Effector memory CD8-positive, alpha-beta T cell (primary cell): ENCODE measurements at places on chromosomes 7 and 10.
A peak's percentile ranks its signal among the peaks of the same experiment; 100 is the strongest.

DNA sequence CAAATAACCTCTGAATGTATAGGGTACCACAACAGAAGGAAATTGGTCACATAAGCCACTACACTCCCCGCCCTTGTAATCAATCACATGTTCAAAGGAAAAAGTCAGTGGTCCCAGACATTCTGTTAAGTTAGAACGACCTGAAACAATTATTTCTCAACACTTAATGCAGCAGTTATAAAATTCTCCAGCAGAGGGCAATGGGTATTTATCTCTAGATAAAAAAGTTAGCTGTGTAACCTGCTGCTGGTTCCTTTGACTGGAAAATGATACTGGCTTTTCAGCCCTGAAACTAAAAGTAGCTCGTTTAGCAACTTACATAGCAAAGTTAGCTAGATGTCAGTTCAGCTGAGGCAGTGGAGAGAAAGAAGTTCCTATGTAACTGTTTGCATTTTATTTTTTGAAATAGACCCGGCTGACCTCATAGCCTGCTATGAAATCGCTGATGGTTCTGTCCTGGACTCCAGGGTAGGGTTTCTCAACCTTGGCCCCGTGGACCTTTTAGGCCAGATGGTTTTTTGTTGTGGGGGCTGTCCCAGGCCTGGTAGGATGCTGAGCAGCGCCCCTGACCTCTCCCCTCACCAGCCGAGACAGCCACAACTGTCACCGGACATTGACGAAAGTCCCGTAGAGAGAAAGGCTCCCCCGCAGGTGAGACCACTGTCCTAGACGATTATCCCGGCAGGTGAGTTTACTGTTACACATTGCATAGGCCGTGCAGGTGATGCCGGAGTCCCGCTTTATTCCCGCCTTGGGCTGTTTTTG lies 40.2 kb upstream of the PROSER2 start:
- peaks cover 5% of the 10 kb centered on the region for H3K4me1 ChIP-seq
- H3K27ac ChIP-seq = no peak overlapping the region
- peak; percentile 22 for DNase-seq
- H3K36me3 ChIP-seq = no peaks in the 10 kb centered on the region

GRCh38 chr10:28721318-28721951 lies 44.1 kb downstream of the BAMBI start:
- no peaks in the 10 kb centered on the region for H3K36me3 ChIP-seq
- H3K4me3 ChIP-seq = no peak overlapping the region
- no peak for DNase-seq
- H3K27me3 ChIP-seq = peaks cover 51% of the 10 kb centered on the region
- peaks cover 5% of the 10 kb centered on the region for H3K4me1 ChIP-seq
- H3K27ac ChIP-seq = no peak overlapping the region

- no peak overlapping the region for H3K27ac ChIP-seq
- H3K4me1 ChIP-seq = peaks cover 11% of the 10 kb centered on the region
- no peaks in the 10 kb centered on the region for H3K36me3 ChIP-seq
- H3K27me3 ChIP-seq = peaks cover 88% of the 10 kb centered on the region
These were observed 876 bp downstream of the DNAH11 start for GRCh38 chr7:21543528-21544302.

DNA sequence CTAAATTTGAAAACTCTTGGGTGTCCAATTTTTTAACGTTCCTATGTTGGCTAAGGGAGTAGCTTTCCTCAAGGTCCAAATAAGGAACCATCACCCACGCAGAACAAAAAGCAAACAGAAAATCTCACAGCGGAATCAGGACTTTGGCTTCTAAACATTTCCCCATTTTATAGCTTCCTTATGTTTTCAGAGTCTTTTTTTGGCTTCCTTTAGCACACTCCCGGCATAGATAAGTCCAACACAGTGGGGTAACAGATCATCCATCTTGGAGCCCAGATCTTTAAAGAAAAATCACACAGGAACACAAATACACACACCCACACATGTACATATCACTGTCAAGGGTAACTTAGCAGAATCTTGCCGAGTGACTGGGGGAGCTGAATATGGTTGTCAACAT lies 4.2 kb upstream of the TCF7L2 start:
- no peak overlapping the region for H3K4me3 ChIP-seq
- H3K27ac ChIP-seq = no peak overlapping the region
- H3K27me3 ChIP-seq = no peaks in the 10 kb centered on the region
- DNase-seq = no peak
- H3K36me3 ChIP-seq = peaks cover 11% of the 10 kb centered on the region
- H3K4me1 ChIP-seq = peaks cover 17% of the 10 kb centered on the region

DNA sequence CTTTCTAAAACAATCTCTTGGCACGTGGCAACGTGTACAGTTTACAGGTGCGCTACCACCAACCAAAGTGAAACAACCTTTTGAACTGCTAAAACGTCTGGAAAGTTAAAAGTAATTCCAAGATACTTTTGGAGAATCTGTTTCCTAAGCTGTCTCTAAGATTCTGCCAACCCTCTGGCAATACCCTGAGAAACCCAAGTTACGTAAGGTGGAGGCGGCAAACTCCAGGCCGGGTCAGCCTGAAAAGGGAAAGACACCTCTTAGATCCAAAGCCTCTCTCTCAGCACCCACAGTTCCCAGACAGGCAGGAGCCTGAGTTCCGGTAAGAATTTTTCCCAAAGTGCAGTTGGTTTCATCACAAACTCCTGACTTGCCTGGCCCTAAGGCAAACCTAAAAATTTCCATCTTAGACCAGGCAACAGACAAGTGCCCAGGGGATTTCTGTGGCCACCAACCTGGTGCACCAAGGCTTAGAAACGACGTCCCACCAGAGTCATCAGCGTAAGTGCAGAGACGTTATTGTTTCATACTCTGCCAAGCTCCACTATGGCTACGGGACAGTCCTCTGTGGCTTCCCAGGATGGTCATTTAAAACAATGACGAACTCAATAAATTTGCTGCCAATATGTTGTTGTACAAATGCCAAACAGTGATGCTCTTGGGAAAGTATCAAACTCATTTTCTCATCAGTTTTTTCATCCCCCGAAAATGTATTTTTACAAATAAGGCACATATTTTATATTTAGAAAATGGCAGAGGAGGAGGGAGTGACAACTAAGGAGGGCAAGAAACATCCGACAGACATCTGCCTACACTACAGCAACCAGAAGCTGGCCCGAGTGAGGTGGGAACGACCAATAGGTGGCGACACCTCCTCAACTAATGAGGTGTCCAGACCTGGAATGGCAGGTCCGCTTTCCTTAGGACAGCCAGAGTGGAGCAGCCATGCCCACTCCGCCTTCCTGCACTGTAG lies 205.8 kb upstream of the FRMD4A start:
- DNase-seq = peak; percentile 35
- peak overlapping the region; percentile 86 for H3K27ac ChIP-seq

- DNase-seq = no peak
- no peak overlapping the region for H3K4me3 ChIP-seq
- H3K27me3 ChIP-seq = no peaks in the 10 kb centered on the region
- no peaks in the 10 kb centered on the region for H3K36me3 ChIP-seq
- no peak overlapping the region for H3K27ac ChIP-seq
- H3K4me1 ChIP-seq = no peaks in the 10 kb centered on the region
These were observed 45.5 kb upstream of the CYTH3 start for GRCh38 chr7:6317797-6318438.

- H3K36me3 ChIP-seq = no peaks in the 10 kb centered on the region
- no peaks in the 10 kb centered on the region for H3K4me1 ChIP-seq
- DNase-seq = no peak
- H3K27ac ChIP-seq = no peak overlapping the region
- no peak overlapping the region for H3K4me3 ChIP-seq
- peaks cover 34% of the 10 kb centered on the region for H3K27me3 ChIP-seq
These were observed 88.3 kb upstream of the AGK start for GRCh38 chr7:141462958-141463357.

GRCh38 chr10:5882961-5883360 lies 6.7 kb downstream of the ANKRD16 start:
- H3K27me3 ChIP-seq = no peaks in the 10 kb centered on the region
- H3K36me3 ChIP-seq = peaks cover 45% of the 10 kb centered on the region
- H3K27ac ChIP-seq = no peak overlapping the region
- no peak for DNase-seq
- H3K4me3 ChIP-seq = no peak overlapping the region

DNA sequence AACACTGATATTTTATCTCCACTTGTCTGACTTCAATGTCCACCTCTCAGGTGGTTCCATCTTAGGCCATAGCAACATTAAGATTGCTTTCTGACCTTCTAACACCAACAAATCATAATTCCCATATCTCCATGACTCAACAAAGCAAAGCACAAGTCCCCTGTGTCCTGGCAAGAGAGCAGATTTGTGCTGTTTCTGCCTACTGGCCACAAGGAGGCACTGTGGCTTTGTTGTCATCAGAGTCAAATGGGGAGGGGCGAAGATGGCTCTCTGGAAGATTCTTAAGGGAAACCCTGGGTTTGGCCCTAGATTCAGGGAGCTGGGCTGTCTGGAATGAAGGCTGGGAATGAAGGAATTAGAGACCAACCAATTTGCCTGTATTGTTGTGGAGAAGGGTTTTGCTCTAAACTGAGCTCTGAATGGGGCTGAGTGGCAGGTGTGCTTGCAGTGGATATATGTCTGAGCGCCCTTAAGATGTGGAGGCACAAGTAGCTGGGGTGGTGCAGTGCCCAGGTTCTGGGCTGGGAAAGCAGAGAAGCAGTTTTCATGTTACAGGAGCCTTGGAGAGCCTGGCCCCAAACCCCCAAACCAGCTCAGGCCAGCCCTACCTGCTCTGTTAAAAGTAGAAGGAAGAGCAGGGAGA lies 154.8 kb upstream of the PRSS58 start:
- H3K36me3 ChIP-seq = no peaks in the 10 kb centered on the region
- no peak overlapping the region for H3K27ac ChIP-seq
- peaks cover 5% of the 10 kb centered on the region for H3K4me1 ChIP-seq
- peaks cover 7% of the 10 kb centered on the region for H3K27me3 ChIP-seq
- no peak overlapping the region for H3K4me3 ChIP-seq

- no peaks in the 10 kb centered on the region for H3K4me1 ChIP-seq
- no peak for DNase-seq
- peaks cover 4% of the 10 kb centered on the region for H3K36me3 ChIP-seq
- no peak overlapping the region for H3K27ac ChIP-seq
- no peaks in the 10 kb centered on the region for H3K27me3 ChIP-seq
- no peak overlapping the region for H3K4me3 ChIP-seq
These were observed 20.4 kb downstream of the TRDMT1 start for GRCh38 chr10:17181110-17181509.

DNA sequence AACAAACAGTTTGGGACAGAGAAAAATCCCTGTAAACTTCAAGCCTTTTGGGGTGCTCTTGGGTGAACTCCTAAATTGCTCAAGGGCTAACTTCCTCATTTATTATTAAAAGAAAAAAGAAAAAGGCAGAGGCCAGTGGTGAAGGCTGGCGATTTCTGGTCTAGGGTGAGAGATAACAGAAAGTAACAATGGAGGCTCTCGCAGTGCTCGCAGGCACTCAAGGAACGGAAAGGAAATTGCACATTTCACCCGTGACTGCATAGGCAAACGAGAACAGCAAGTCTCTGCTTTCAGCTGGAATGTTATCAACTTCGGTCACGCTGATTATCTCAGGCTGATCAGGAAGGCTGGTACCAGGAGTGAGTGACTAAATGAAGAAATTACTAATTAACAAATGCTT lies 70.7 kb downstream of the PRKAG2 start:
- H3K36me3 ChIP-seq = peaks cover 2% of the 10 kb centered on the region
- no peaks in the 10 kb centered on the region for H3K27me3 ChIP-seq
- H3K27ac ChIP-seq = no peak overlapping the region
- H3K4me1 ChIP-seq = peaks cover 5% of the 10 kb centered on the region

- H3K27ac ChIP-seq = no peak overlapping the region
- DNase-seq = no peak
- H3K36me3 ChIP-seq = no peaks in the 10 kb centered on the region
- no peaks in the 10 kb centered on the region for H3K4me1 ChIP-seq
- no peaks in the 10 kb centered on the region for H3K27me3 ChIP-seq
These were observed 470.7 kb upstream of the MKI67 start for GRCh38 chr10:128596906-128597305.

GRCh38 chr10:82815680-82816079 lies 940.7 kb downstream of the NRG3 start:
- no peaks in the 10 kb centered on the region for H3K27me3 ChIP-seq
- DNase-seq = no peak
- no peak overlapping the region for H3K4me3 ChIP-seq
- no peaks in the 10 kb centered on the region for H3K4me1 ChIP-seq
- H3K36me3 ChIP-seq = no peaks in the 10 kb centered on the region

DNA sequence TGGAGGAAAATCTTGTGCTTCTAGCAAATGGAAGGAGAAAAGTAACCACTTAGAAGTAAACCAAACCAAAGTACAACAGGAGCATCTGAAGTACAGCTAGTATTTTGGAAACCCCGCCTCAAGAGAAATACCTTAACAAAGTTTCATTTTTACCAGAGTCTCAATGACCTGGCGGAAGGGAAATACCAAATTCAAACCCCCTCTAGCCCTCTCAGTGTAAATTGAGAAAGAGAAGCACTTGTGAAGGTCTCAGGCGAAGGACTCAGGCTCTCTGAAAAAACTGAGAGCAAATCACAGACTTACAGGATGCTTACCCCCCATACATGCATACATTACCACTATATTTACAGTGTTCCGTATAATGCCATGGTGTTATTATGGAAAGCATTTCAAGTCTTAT lies 70.1 kb downstream of the ZPBP start:
- H3K36me3 ChIP-seq = no peaks in the 10 kb centered on the region
- no peak for DNase-seq
- no peaks in the 10 kb centered on the region for H3K4me1 ChIP-seq
- H3K4me3 ChIP-seq = no peak overlapping the region
- peaks cover 53% of the 10 kb centered on the region for H3K27me3 ChIP-seq

GRCh38 chr10:98899018-98899417 lies 336.6 kb downstream of the HPSE2 start:
- no peaks in the 10 kb centered on the region for H3K4me1 ChIP-seq
- no peak overlapping the region for H3K4me3 ChIP-seq
- H3K27ac ChIP-seq = no peak overlapping the region
- DNase-seq = no peak
- no peaks in the 10 kb centered on the region for H3K27me3 ChIP-seq

- peaks cover 2% of the 10 kb centered on the region for H3K36me3 ChIP-seq
- DNase-seq = no peak
- no peaks in the 10 kb centered on the region for H3K4me1 ChIP-seq
- H3K27me3 ChIP-seq = peaks cover 5% of the 10 kb centered on the region
- H3K4me3 ChIP-seq = no peak overlapping the region
These were observed 261.8 kb downstream of the PAXIP1 start for GRCh38 chr7:154741131-154741530.

DNA sequence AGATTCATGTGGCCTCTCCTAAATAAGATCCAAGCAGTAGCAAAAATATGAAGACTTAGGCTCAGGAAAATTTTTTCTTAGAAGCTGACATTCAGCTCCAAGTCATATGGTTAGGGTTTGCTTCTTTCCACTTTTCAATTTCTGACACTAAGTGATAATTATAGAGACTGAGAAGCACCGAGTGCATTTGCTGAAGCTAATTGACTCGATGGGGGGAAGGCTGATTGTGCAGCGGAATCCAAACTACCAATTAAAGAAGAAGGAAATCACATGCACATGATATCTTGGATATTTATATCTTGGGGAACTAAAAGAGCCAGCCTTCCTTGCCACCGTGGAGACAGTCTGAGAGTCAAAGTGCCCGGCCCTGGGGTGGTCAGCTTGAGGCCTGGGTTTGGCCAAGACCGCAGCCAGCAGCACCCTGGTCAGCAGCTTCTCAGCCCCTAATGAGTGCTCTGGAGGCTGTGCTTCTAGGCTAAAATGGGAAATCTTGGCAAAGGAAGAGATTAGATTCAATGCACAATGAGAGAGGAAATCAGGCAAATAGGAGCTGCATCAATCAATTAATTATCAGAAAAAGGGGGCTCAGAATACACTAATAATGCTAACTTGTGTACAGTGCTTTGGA lies 589.3 kb downstream of the NRG3 start:
- no peak overlapping the region for H3K27ac ChIP-seq
- DNase-seq = no peak
- no peaks in the 10 kb centered on the region for H3K4me1 ChIP-seq
- no peaks in the 10 kb centered on the region for H3K36me3 ChIP-seq
- H3K27me3 ChIP-seq = no peaks in the 10 kb centered on the region
